ENCODE measurements at places on chromosomes 11 and 22.
A peak's percentile ranks its signal among the peaks of the same experiment; 100 is the strongest.

DNA sequence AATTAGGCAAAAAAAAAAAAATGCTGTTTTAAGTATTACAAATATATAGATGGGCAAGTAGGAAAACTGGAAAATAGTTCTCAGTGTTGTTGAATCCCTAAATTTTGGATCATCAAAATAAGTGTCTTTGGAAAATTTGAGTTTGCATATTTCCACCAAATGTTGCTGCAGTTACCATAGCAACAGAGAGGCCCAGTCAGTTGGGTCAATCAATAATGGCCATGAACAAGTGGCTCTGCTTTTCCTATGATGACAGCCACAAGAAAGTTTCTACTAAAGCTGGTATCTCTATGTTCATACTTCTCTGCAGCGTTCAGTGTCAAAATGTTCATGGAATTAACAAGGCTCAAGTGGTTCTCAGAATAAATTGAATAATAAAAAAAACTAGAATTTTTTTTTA, 79.1 kb downstream of the SERGEF start:
- no peak for DNase-seq

DNA sequence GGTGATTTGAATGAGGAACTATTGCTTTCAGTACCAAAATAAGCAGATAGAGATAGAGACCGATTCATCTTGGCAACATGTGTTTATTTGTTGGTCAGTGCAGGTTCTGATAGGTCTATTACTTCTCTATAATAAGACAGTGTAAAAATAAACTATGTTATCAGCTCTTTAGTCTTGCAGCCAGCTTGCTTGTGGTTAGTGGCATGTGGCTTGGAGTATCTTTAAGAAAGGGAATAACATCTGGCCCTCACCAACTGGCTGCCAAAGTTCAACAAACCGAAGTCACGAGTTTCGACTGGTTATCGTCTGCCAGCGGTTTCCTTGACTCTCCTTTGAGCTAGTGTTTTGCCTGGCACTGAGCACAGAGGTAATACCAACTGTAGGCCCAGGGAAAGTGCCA, 71.8 kb downstream of the CTTN start:
- DNase-seq = no peak

GRCh38 chr11:116976941-116977570, 121.2 kb downstream of the SIK3 start:
- no peak for DNase-seq

GRCh38 chr11:95576146-95576845, 213.3 kb downstream of the FAM76B start:
- no peak for DNase-seq

GRCh38 chr11:86910592-86910991, 44.6 kb downstream of the FZD4 start:
- DNase-seq = no peak

GRCh38 chr11:126464796-126465195, 109.3 kb downstream of the ST3GAL4 start:
- no peak for DNase-seq

- DNase-seq = no peak
Observed at GRCh38 chr11:33636104-33636503, 64.5 kb downstream of the C11orf91 start.

- no peak for DNase-seq
Observed at GRCh38 chr22:17695986-17696385, 57.4 kb downstream of the BCL2L13 start.

- no peak for DNase-seq
Observed at GRCh38 chr11:92628401-92629292, 340.8 kb upstream of the MTNR1B start.

DNA sequence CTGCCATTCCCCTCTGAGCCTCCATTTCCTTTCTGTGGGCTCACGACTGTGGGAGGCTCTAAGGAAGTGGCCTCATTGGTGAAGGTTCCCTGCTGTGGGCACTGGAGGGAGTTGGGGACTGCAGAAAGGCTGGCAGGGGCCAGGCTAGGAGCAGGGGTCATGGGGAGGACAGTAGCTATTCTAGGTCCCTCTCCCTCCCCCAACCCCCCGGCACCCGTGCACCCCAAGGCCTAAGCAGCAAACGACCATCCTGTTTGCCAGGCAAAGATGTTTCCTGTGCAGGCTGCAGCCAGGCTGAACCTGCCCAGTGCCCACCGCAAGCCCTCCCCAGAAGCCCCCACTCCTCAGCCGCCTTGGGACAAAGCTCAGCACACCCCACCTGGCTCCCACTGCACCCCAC, 189.4 kb downstream of the MN1 start:
- no peak for DNase-seq

- peak; percentile 77 for DNase-seq
Observed at GRCh38 chr11:64339754-64340408, at the start of gene CCDC88B. Gene CCDC88B (plus strand): TSS chr11:64340204. CDS start chr11:64340267, 63 bp downstream.

GRCh38 chr11:3216027-3216525, 2.5 kb downstream of the MRGPRG start:
- DNase-seq = peak; percentile 53

DNA sequence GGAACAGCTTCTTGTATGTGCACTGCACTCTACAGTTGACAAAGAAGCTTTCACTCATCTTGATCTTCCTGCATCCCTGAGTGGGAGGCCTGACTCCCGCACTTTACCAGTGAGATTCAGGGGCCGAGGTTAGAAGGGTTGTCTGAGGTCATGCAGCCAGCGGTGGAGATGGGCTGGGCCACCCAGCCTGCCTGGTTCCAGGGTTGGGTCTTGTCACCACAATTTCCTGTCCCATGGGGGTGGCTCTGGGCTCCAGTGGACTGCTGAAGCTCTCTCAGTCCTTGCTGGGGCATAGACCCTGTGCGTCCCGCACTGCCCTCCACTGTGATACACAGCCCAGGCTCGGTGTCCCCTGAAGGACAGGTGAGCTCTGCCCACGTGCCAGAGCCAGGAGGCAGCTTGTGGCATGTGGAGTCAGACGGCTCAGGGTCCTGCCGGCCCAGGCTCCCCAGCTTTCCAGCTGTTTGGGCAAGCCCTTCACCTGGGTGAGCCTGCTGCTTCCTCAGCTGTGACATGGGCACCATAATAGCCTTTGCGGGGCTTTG, 6.9 kb upstream of the MYO7A start:
- DNase-seq = peak; percentile 5

DNA sequence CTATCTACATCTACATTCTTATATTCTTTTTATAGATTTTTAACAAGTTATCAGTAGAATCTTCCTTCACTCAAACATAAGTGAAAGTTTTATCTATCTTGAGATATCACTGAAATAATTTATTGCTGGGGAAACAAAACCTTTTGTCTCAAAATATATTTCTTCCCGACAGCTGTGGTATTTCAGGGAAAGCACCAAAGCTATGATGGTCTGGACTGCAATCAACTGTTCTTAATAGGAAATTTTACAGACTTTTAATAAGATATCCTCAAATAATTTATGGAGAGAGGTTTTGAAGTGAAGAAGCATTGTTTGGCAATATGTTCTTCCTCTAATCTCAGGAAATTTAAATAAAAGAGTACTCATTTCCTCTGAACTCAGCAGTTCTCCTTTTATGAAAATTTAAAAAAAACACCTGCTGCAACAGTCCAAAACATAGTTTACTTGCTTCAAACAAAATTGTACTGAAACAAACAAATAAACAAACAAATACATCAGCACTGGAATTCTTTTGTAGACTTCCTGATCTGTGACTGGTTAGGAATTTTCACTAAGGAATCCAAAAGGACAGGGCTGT, 33.9 kb upstream of the EIF3M start:
- no peak for DNase-seq

DNA sequence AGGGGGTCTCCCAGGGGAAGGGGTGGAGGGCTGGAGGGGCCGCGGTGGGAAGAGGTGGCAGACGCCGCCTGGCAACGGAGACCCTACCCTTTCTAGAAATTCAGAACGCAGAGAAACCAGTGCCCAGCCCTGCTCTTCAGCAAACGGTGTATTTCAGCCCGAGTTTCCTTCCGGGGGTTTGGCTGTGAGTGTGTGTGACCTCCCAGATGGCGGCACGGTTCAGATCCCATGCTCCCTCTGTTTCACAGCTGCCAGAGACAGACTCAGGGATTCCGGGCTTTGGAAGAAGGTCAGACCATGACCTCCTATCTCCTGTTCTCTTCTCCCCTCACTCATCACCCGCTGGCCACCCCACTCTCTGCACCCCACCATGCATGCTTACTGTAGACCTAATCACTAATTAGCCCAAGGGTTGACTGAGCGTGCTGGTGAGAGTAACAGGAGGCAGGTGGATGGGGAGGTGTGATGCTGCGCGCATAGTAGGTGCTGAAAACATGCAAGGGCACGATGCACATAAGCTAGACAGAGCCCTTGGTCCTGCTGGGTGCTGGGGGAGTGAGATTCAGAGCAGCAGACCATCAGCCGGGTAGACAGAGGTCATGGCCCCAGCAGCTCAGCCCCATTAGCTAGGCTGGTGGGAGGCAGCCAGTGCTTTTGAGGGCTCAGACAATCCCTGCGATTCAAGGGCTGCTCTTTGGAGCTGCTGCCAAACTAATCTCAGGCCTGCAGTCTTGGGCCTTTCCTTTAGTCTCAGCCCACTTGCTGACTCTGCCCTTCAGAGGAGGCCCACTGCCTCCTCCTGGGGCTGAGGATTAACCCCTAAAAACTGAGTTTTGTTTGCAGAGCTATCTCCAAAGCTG, 256.5 kb upstream of the CADM1 start:
- no peak for DNase-seq

GRCh38 chr11:8333811-8334401, 70.2 kb upstream of the LMO1 start:
- no peak for DNase-seq

GRCh38 chr22:25134028-25134427, 65.6 kb upstream of the CRYBB3 start:
- no peak for DNase-seq

DNA sequence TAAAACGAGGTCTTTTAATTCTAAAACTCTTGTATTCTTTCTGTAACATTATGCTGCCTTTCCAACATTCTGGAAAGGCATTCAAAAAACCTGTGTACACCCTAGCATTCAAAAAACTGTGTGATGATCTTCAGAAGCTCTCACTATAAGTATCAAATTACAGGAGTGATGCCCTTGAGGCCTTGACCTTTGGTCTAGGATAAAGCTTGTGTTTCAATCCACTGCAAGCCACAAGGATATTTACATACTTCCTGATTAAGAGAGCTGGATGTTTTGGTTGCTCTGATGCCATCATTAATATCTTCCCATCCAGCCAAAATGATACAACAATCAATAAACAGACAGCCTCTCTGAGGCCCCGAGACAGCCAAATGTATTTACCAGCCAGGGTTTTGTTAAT, 11.9 kb downstream of the CLPB start:
- DNase-seq = no peak

GRCh38 chr11:68663482-68664010, 20.8 kb upstream of the GAL start:
- DNase-seq = no peak

- no peak for DNase-seq
Observed at GRCh38 chr11:83895516-83895915, 609.3 kb upstream of the CCDC90B start.

GRCh38 chr22:28574159-28574788, 105.4 kb downstream of the TTC28 start:
- DNase-seq = no peak

GRCh38 chr11:69220561-69221051, 64.9 kb downstream of the SMIM38 start:
- no peak for DNase-seq

DNA sequence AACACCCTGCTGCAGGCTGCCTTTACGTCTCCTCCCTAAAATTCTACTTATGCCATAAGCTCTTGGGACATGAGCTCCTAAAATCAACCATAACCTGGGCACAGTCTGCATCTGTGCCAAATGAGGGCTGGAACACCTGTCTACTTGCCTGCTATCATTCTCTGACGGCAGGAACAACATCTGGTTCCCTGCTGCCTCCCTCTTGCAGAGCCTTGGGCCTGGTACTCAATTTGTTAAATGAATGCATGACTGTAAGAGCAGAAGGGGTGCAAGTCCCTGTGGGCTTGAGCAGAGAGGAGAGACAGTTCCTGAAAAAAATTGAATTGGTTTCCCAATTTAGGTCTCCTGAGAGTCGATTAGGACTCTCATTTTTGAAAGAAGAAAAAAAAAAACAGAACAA, 66.7 kb upstream of the CSNK2A3 start:
- DNase-seq = no peak

- DNase-seq = no peak
Observed at GRCh38 chr11:123509737-123510578, 79.9 kb downstream of the GRAMD1B start.

- no peak for DNase-seq
Observed at GRCh38 chr11:64832467-64833197, 11.8 kb downstream of the CDC42BPG start.

DNA sequence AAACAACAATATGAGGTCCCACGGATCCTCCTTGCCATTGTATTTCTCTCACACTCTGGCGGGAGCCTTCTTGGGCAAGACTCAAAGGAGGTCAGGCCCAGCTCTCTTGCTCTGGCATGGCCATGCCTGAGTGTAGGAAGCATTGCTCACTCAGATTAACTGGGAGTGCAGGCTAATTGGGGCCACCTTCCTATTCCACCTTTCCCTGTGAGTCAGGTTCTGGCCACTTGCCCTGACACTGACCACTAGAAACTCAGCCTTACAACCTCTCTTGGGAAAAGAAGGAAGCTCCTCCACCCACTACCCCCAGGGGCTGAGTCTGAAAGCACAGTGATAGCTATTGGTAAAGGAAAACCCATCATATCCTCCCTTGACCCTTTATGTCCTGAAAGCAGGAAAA, 121.8 kb upstream of the NTM start:
- DNase-seq = no peak

DNA sequence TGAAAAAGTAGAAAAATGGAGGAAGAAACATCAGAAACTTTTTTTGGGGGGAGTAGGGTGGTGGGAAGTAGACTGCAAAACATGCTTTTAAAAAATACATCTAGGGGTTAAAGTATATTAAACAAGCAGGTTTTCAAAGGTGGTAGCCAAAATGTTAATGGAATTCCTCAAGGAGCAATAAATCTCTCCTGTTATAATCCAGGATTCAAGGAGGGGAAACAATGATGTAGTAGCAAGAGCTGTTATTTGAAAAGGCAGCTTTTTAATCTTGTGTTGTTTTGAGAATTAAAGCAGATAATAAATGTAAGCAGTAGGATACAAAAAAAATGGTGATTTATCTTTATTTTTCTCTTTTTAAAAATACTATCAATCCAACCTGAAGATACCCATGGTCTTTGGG, 736.5 kb upstream of the CCDC90B start:
- no peak for DNase-seq

DNA sequence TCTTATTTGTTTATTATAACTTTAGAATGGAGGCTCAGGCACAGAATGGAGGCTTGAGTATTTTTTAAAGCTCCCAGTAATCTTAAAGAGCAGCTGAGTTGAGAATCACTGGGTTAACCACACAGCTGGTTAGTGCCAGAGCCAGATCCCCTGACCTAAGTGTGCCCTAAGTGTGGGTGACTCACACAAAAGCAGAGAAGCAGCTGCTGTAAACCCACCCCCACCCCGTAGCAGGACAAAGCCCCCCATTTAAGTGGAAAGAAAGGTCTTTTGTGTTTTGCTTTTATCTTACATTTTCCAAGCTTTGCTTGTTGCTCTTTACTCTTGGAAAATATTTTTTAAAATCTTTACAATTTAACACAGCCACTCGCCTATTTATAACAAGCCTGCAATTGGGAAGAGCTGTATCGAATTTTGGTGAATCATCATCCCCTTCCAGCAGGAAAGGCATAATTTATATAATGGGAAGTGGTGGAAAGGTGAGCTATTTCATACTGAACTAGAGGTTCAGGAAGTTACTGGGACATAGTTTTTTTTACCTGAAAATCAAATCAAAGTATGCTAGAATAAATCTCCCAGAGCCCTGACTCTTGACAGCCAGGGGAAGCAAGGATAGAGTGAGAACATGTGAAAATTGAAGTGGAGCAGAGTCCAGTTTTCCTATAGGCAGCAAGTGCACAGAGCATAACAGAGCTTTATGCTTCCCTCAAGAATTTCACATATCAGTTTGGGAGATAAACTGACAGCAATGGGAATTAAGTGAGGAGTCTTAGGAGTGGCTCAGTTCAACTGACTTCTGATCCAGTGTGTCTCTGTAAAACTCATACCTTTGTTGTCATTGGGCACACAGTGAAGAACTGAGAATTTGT, 405.7 kb downstream of the AASDHPPT start:
- DNase-seq = no peak
